ENCODE measurements at places on chromosomes 2 and 18.

- no peak for DNase-seq
Observed at GRCh38 chr18:48021273-48021914, 90.9 kb upstream of the SMAD2 start.

- no peak for DNase-seq
Observed at GRCh38 chr2:213627054-213627710, 342.9 kb downstream of the SPAG16 start.

DNA sequence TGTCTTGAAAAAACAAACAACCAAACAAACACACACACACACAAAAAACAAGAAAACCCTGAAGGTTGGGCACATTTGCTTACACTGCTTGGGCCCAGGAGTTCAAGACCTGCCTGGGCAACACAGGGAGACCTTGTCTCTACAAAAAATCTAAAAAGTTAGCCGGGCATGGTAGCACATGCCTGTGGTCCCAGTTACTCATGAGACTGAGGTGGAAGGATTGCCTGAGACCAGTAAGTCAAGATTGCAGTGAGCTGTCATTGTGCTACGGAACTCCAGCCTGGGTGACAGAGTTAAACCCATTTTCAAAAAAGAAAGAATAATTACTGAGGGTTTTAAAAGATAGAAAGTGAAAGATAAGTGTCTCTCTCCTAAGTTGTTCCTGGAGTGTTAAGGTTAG lies 103.4 kb downstream of the MBD5 start:
- DNase-seq = no peak

- DNase-seq = peak; percentile 27
Observed at GRCh38 chr18:13218368-13218991, at the start of gene LDLRAD4. Gene LDLRAD4, plus strand, starts transcription at chr18:13218760.

DNA sequence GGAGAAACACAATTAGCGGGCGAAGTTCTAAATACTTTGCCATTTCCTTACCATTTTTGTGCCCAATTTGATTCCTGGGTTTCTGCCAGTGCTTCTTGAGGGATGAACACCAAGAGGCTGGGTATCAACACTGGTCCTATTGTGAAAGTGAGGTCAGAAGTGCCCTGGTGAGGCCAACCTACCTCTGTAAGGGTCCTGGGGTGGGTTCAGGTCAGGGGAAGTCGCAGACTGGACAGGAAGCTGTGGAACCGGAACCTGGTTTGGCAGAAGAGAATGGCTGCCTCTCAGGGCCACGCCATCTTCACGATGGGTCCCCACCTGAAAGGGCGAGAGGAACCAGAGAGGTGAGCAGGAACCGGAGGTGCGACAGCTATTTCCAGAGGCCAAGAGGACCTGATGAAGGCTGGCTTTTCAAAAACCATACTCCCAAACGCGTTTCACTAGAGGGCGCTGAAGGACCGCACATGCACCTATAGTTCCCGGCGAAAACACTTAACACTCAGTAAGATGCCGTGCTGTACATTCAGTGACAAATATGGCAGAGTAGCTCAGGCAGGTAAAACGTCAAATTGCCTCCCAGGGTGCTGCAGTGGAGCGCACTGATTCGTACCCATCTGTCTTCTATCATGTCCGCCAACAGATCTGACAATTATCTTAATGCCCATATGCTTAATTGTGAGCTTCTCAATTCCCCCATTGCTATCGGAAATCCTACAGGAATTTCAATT lies 275.3 kb upstream of the CCDC68 start:
- DNase-seq = peak; percentile 88

DNA sequence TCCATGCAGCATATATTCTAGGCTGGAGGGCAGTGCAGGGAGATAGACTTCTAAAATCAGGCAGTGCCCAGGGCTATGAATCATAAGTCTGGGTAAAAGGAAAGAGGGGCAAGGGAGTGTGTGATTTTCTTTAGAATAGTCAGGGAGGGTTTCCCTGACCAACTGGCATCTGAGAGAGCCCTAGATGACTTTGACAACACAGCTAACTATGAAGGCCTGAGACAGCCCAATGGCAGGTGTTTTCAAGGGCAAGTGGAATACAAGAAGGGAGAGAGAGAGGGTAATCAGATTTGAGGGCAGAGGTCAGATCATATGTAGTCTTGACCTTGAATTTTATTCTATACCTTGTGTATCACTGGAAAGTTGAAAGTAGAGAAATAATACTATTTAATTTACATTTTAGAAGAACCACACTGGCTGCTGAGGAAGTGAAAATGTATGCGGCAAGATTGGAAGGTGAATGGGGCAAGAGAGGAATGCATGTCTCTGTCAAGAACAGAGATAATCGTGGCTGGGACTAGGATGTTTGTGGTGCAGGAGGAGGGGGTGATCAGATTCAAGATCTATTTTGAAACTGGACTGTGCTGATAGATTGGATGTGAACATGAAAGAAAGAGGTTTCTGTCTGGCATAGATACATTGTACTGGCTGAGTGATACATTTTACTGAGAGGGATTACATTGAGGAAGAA lies 1.9 kb upstream of the ITGB6 start:
- no peak for DNase-seq

DNA sequence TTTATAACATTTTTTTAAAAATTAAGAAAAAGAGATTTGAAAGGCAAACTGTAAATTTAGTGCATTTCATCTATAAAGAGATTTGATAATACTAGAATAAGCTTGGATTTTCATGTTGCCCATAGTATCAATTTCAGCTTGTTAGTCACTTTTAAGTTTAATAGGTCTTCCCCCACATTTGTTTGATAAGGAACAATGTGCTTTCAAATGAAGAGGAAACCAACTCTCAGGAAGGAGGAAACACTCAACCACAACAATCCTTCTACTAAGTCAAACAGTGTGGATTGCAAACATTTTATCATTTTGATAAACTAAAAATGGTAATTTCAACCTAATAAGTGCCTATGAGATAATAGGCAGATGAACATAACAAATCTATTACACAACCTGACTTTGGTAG lies 397.1 kb upstream of the CDH20 start:
- DNase-seq = no peak

GRCh38 chr2:29587402-29588190 lies 333.8 kb downstream of the ALK start:
- no peak for DNase-seq

GRCh38 chr2:19301706-19302105 lies 56.7 kb downstream of the OSR1 start:
- no peak for DNase-seq

- DNase-seq = no peak
Observed at GRCh38 chr2:121309801-121310200, 24.8 kb upstream of the TFCP2L1 start.

- DNase-seq = peak; percentile 2
Observed at GRCh38 chr18:38453880-38454279, 888.3 kb upstream of the CELF4 start.

GRCh38 chr2:150474326-150475074 lies 13.0 kb downstream of the RND3 start:
- no peak for DNase-seq

- DNase-seq = peak; percentile 46
Observed at GRCh38 chr18:50992351-50992762, 24.5 kb downstream of the ELAC1 start.

DNA sequence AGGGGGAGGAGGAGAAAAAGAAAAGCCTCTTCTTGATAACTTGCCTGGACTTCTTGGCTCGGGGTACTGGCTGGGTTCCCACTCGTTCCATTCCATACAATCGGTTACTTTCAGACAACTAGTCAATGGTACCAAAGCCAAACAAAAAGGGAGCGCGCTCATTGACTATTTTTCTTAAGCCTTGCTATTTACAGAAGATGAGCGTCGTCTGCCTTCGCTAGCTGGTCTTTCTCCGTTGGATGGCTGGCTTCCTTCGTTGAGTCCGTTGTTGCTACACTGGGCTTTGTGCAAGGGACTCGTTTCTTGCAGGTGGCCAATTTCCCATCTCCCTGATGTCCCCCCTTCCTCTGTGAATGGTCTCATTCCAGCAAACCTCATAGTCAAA lies 260.4 kb downstream of the ZNF516 start:
- DNase-seq = no peak

- no peak for DNase-seq
Observed at GRCh38 chr18:24548583-24548982, 88.1 kb downstream of the HRH4 start.

- no peak for DNase-seq
Observed at GRCh38 chr2:38491436-38491835, 111.3 kb downstream of the HNRNPLL start.

- peak; percentile 35 for DNase-seq
Observed at GRCh38 chr2:25187729-25188350, 19.5 kb upstream of the POMC start.

- DNase-seq = no peak
Observed at GRCh38 chr2:234444893-234445292, 52.0 kb downstream of the ARL4C start.

GRCh38 chr2:199902486-199903110 lies 8.5 kb upstream of the C2orf69 start:
- DNase-seq = no peak

GRCh38 chr2:211867845-211868451 lies 670.7 kb downstream of the ERBB4 start:
- DNase-seq = no peak

Measured in NCI-H524 (cell line).